ENCODE measurements at places on chromosomes 11 and 22.

DNA sequence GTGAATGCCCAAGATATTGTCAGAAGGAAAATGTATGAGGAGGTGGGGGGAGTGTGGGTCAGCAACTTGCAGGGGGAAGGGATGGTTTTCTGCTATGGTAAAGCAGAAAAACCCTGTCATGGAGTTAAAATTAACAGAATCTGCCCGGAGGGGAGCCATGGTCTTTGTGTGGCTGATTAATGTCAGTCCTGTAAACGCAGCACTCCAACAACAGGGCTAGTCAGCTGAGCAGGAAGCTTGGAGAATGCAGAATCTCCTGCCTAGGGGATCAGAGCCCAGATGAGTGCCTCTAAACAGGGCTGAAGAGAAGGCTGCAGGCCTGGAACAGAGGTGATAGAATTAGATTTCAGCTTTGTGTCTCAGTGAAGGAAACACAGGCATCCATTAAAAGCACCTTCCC, 140.9 kb upstream of the MTNR1B start:
- DNase-seq, result no peak

DNA sequence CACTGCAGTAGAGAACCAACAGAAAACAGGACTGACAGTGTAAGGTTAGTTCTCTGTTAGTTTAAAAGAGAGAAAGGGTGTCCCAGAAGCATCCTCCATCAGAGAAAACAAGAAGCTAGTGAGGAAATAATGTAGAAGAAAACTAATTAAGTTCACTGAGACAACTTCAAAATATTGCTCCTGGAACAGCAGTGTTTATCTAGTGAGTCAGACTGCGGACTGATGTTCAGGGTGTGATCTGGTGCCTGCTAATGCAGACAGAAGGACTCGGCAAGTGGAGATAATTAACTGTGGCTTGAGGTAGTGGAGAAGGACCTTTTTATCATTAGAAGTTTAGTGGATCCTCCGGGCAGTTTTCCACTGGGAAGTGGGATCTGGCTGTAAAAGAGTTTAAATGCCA, 55.4 kb downstream of the CDON start:
- DNase-seq, result no peak

DNA sequence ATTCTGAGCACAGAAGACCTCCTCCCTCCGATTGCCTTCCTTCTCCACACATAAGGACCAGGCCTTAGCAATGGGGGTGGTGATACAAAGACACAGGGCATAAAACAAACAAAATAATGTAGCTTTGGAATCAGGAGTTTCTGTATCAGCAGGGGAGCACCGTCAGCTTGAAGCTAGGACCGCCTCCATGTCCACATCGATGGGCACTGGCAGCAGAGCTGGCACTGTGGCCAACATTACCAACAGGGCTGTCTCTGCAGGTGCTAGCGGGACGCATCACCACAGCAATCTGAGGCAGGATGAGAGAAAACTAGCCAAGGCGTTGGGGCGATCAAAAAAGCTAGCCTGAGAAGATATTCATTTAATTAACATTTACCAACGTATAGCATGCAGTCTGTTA, 201.4 kb downstream of the MAML2 start:
- DNase-seq, result no peak

- no peak for DNase-seq
These were observed 84.1 kb downstream of the C11orf91 start for GRCh38 chr11:33616552-33616951.

GRCh38 chr11:44351898-44352498, 42.1 kb upstream of the ALX4 start:
- no peak for DNase-seq

DNA sequence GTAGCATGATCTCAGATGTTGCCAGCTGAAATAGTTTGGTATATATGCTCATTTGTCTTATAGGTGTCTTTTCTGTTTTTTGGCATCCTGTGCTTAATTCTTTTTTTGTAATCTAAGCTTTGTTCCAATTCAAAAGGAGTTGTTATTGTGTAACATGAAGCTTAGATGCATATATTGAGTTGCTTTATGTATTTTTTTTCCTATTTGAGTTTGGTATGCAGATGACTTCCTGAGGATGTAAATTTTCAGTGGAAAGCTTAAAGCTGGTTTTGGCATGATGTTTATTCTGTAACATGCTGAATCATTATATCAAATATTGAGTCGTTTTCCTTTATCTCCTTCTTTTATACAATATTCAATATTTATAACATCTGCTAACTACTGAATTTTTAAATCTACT, 69.4 kb downstream of the DDX10 start:
- no peak for DNase-seq

All from iPS DF 19.7 (cell line).